ENCODE measurements at places on chromosomes 5 and 9.

GRCh38 chr5:176873541-176874172 is 25.5 kb downstream of the HK3 start:
- H3K4me3 ChIP-seq, result no peak overlapping the region
- no peaks in the 10 kb centered on the region for H3K36me3 ChIP-seq
- no peaks in the 10 kb centered on the region for H3K27me3 ChIP-seq
- no peak for DNase-seq

DNA sequence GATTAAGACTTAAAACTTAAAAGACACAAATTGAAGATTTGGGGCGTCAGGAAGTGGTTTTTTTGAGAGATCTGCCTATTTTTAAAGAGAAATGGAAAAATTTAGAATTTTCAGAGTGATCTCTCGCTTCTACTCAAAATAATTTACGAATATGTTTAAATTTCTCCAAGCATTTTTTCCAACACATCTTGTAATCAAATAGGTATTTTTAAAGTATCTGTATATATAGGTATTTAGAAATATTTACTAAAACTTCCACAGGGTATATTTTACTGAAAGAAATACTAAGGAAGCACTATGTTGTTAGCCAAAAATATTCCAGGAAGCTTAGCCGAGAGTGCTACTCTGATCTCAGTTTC is 9.8 kb upstream of the PCDHB1 start:
- no peak for DNase-seq
- H3K27me3 ChIP-seq, result peaks cover 3% of the 10 kb centered on the region
- no peak overlapping the region for H3K4me3 ChIP-seq
- H3K27ac ChIP-seq, result no peak overlapping the region
- no peaks in the 10 kb centered on the region for H3K36me3 ChIP-seq

GRCh38 chr5:129853588-129853987 is 50.7 kb upstream of the CHSY3 start:
- no peak overlapping the region for H3K4me3 ChIP-seq
- no peaks in the 10 kb centered on the region for H3K4me1 ChIP-seq
- H3K36me3 ChIP-seq, result no peaks in the 10 kb centered on the region
- no peak for DNase-seq
- H3K27ac ChIP-seq, result no peak overlapping the region
- H3K27me3 ChIP-seq, result no peaks in the 10 kb centered on the region

DNA sequence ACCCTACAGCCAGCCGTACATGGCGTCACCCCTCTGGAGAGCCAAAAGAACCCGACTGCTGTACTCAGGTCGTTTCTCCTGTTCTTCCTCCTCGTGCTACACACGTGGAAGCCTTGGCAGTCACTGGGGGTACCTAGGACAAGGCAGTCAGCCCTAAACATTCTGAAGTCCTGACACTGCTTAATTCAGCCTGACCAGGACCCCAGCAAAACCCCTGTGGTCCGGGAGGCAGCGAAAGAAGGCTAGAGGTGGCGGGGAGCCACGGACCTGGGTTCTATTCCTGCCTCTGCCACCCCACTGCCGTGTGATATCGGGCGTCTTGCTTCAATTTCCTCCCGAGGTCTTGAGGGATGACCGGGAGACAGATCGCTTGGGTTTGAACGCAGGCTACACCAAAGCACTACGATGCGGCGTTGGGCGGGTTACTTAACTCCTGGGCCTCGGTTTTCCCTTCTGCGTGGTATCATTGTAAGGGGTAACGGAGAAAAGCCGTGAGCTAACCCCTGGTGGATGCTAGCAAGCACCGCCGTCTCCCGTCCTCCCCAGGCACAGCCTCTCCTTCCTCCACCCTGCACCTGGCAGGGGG is 429 bp upstream of the ARL10 start:
- H3K27me3 ChIP-seq, result no peaks in the 10 kb centered on the region
- H3K27ac ChIP-seq, result peak overlapping the region; percentile 51
- no peaks in the 10 kb centered on the region for H3K36me3 ChIP-seq
- DNase-seq, result no peak
- H3K4me3 ChIP-seq, result peak overlapping the region; percentile 77

GRCh38 chr5:167303582-167303981 is 987.9 kb upstream of the WWC1 start:
- no peak overlapping the region for H3K27ac ChIP-seq
- H3K4me3 ChIP-seq, result no peak overlapping the region
- no peaks in the 10 kb centered on the region for H3K36me3 ChIP-seq
- no peaks in the 10 kb centered on the region for H3K4me1 ChIP-seq

DNA sequence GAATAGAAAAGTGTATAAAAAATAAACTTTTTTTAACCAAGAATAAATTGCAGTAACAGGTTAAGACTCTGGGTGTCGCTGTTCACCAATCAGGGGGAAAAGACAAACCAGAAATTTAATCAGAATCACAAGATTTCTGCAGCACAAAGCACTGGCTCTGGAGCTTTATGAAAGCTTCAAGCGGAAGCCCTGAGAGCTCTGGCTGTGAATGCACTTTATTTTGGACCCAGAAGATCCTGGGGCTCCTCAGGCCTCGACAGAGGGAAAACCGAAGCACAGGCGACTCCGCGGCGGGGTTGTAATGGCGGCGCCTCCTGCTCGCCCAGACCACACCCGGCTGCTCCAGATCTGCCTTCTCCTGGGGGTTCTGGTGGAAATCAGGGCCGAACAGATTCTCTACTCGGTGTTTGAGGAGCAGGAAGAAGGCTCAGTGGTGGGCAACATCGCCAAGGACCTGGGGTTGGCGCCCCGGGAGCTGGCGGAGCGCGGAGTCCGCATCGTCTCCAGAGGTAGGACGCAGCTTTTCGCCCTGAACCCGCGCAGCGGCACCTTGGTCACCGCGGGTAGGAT is at the start of gene PCDHGA4:
PCDHGA4 (plus strand) TSS at position 122 of the 570 bp plus-strand sequence; CDS start at position 209, 87 bp downstream.
- peak within 1 kb of the TSS; percentile 26 for H3K4me3 ChIP-seq
- peaks cover 26% of the 10 kb centered on the region for H3K27me3 ChIP-seq
- DNase-seq, result no peak

DNA sequence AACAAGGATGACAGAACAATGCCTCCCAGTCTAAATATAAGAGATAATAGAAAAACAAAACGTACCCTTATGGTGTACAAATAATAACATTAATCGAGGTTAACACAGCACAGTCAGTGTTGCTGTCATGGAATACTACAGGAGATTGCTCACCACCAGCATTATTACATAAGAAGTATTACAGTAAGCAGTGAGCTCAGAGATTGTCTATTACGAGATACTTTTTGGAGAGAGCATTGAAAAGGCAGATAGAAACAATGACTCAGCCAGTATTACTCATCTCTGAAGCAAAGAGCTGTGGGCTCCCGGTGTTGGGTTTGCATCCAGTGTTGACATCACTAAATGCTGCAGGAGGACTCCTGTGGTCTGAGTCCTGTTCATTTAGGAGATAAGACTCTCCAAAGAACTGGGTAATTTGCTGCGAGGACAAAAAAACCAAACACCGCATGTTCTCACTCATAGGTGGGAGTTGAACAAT is 191.9 kb upstream of the SEMA6A start:
- no peaks in the 10 kb centered on the region for H3K36me3 ChIP-seq
- H3K27ac ChIP-seq, result no peak overlapping the region
- no peak overlapping the region for H3K4me3 ChIP-seq
- no peaks in the 10 kb centered on the region for H3K4me1 ChIP-seq

Data from CD4-positive, CD25-positive, alpha-beta regulatory T cell (primary cell).